ENCODE measurements at places on chromosomes 12 and 14. TPM values are rescaled to one million over a fixed set of nuclear protein-coding genes. Genes with fewer than 3 reads are reported as not detected.

The HOXC12 gene
- total RNA-seq, result not detected

The ACOT4 gene
- total RNA-seq, result 3.3 TPM

The CFAP73 gene
- total RNA-seq, result 0.20 TPM

The HOXC10 gene
- not detected for total RNA-seq

The KRT79 gene
- total RNA-seq, result not detected

The SLC10A1 gene
- total RNA-seq, result not detected

The SLC7A7 gene
- total RNA-seq, result 7.0 TPM

The NOVA1 gene
- total RNA-seq, result 3.6 TPM

The P2RX7 gene
- 1.7 TPM for total RNA-seq

The GARIN6 gene
- not detected for total RNA-seq

The ANO4 gene
- total RNA-seq, result 0.32 TPM

The PPM1H gene
- total RNA-seq, result 7.4 TPM

The NTF3 gene
- 0.37 TPM for total RNA-seq

The TMX1 gene
- 40.1 TPM for total RNA-seq

The GPR84 gene
- total RNA-seq, result not detected

The GLT1D1 gene
- total RNA-seq, result 0.17 TPM

The SRP54 gene
- 43.5 TPM for total RNA-seq

The SLC5A8 gene
- total RNA-seq, result 0.30 TPM

The BATF gene
- total RNA-seq, result 1.3 TPM

The CLEC2A gene
- total RNA-seq, result not detected

The DHRS7 gene
- 87.1 TPM for total RNA-seq

The CMTM5 gene
- total RNA-seq, result 0.66 TPM

The DNAI7 gene
- total RNA-seq, result not detected

The NPFF gene
- not detected for total RNA-seq

The RD3L gene
- total RNA-seq, result not detected

Measured in colonic mucosa (tissue), 4 donors.